Epithelial cell of esophagus (primary cell): ENCODE measurements at places on chromosomes 7 and 10.
A peak's percentile ranks its signal among the peaks of the same experiment; 100 is the strongest.

DNA sequence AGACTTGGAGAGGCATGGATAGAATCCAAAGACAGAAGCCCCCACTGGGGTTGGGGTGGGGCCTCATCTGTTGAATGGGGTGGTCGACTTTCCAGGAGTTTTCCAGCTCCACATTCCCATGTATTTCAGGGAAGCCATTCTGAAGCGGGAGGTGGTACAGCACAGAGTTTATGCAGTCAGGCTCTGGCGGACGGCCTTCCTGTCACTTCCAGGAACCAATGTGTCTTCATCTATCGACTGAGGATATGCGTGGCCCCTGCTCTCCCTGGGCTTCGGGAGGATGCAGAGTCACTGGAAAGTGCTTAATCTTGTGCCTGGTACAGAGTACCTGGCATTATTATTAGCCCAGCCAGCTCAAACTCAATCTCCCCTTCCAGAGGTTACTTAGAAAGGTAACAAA lies 26.3 kb downstream of the DOCK1 start:
- no peak for DNase-seq

DNA sequence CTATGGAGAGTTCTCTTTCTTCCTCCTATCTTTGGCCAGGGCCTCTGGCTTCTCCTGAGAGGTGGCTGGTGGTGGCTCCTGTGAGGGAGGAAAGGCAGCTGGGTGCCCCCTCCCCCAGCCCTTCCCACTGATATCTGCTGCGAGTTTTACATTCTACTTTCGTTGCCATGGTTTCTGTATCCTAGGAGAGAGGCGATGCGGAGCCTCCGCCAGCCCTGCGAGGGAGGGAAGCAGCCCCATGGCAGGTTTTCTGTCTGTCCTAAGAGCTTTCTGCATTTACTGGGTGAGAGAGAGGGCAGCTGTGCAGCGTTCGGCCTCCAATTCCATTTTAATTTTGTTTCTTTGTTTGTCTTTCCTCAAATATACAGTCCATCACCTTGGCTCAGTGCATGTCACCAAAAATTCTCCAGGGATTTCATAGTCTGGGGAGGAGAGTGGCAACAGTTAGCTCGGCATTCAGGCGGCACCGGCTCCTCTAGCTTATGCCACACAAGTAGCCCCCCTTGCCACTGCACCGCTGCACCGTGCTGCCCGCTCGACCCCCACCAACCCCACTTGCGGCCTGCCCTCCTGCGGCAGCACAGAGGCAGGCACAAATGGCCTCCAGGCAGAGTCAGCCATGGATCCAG lies 20.4 kb downstream of the DNAJB12 start:
- DNase-seq = no peak

- no peak for DNase-seq
Measured at GRCh38 chr10:130998642-130999041, 312.9 kb downstream of the TCERG1L start.

GRCh38 chr10:64537928-64538327 lies 1016.7 kb downstream of the REEP3 start:
- DNase-seq = no peak

GRCh38 chr10:77207828-77208185 lies 429.8 kb downstream of the KCNMA1 start:
- DNase-seq = no peak

DNA sequence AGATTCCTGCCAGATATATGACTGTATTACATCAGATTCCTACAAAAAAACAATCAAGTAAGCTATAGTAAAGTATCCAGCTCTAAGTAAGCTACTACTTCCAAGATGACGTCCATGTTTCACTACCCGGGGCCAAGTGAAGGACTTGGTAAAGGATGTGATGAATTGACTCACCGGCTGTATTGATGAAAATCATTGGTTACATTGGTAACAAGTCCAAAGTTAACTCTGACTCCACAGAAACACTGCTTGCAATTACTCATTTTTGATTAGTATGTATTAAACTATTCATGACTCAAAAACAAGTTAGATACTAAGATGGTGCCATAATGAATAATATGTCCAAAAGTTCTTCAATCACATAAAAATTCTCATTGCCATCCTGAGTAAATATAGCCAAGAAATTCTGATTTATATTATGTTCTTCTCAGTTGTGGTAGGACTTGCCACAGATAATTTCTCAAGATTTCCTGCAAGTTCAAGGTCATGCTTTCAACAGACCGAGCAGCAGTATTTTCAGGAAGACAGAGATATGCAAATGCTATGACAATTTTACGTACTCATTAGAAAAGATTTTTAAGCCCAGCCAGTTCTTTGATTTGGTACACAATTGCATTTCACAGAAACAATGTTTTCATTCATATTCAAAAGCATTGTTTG lies 12.6 kb upstream of the DNAJC1 start:
- peak; percentile 46 for DNase-seq

DNA sequence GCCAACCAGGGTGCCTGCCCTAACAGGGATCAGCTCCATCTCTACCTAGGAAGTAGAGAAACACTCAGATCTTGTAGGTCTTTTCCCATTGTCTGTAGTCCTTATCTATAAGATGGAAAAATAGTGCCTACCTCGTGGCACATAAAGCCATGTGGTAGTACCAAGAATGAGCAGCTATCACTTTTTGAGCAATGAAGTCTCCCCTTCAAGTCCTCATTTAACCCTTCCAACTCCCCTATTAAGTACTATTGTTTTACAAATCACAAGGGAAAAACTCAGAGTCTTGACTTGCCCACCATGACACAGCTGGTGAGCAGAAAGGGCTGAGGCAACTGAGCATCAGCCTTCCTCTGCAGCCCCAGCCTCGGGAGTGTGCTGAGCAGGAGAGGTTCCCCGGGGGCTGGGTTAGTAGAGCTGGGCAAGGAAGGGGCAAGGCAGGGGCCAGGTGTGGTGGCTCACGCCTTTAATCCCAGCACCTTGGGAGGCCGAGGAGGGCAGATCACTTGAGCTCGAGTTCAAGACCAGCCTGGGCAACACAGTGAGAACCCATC lies 3.3 kb downstream of the FRAT2 start:
- no peak for DNase-seq

DNA sequence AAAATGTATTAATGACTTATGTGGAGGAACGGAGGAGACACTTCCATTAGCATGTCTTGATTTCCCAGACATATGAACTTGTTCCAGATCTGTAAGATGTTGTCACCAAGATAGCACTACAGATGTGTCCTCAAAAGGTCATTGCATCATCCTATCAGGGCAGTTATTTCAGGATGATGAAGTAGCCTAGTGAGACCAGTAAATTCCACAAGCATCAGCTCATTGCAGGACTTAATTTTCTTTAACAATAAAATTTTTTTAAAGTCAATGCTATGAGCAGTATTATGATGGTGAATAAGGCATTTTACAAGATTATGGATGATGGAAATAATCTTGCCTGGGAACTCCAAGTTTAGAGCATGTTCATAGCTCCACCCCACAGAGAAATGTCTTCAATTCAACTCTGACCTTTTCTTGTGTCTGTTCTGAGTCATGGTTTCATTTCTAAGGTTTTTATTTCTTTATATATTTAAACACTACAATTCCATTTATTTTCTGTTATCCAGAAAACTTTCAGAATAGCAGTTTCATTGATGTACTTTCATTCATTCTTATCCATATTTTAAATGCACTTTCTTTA lies 1203.3 kb upstream of the CELF2 start:
- no peak for DNase-seq

DNA sequence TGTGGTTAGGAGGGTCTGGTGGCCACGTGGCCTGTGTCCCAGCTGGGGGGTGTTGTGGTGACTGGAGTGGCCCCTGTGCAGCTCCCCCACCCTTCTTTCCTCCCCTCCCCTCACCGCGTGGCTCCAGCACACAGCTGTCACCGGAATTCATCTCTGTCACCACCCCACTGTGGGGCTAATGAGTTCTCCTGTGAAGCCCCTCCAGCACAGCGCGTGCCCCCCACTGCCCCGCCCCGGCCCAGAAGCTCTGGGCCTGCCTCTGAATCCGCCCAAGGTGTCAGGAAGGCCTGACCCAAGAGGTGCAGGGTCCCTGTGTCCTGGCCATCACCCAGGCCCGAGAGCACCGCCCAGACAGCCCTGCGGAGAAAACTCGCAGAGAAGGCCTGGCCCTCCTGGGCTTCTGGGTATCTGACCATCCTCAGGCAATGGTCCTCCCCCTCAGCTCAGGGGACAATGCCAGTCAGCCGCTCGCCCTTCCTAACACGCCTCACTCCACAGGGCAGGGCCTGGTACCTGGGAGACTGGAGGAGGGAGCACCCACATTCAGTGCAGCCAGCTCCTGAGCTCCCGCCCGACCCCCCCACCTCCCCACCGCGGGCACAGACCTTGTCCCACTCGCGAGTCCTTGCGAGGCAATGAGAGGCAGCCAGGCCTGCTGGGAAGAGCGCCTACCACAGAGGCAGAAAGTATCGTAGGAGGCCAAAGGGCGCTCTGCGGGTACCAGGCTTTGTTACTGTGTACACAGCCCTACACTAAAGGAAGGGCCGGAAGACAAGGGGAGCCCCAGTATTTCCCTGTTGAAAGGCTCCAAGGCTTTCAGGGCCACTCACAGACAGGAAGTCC lies 38.2 kb downstream of the GBX1 start:
- no peak for DNase-seq

- peak; percentile 21 for DNase-seq
Measured at GRCh38 chr7:108402865-108403264, 53.4 kb downstream of the NRCAM start.

DNA sequence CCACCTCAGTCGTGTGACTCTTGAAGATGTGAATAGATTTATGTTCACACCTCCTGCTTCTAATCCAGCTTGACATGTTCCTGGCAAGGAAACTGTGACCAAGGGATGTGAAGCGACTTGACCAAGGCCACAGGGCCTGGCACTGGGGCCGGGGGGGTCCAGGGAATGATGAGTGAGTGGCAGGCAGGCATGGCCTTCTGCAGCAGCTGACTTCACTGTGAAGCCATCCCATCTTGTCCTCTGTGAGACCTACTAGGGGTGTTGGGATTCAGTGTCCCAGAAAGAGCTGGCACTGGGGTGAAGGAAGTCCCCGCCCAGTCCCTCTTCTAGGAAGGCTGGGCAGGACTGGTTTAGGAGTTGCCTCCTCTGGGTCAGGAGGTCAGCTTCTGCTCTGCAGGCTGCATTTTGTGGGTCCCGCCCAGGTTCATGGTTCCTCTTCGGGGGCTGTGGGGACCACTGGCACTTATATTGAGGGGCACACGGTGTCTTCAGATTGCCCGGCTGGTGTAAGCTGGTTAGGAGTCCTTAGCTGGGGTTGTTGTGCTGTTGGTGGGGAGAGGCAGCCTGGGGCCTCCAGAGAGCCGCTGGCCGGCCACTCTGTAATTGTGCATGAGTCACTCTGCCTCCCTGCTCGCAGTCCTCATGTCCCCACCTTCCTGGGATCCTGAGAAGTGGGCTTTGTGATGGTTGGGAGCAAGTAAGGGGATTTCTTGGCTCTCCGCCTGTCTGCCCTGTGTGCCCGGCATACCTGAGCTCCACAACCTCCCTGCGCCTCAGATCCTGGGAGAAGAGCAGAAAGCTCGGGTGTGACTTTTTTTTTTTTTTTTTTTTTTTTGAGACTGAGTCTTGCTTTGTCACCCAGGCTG lies 11.0 kb downstream of the ZMIZ1 start:
- DNase-seq = no peak

DNA sequence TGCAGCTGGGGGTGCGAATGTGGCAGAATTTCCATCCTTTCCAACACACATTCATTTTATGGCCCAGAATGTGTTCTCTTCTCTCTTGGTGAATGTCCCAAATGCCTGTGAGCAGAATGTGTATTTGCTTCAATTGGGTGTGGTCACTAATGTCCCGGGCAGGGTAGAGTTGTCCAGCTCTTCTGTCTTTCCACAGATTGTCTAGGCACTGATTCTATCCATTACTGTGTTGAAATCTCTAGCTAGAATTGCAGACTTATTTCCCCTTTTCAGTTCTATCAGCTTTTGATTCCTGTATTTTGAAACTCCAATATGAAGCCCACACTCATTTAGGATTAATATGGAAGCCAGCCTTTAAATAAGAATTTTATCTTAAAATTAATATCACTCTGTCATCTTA lies 14.0 kb upstream of the AKR1E2 start:
- DNase-seq = no peak

DNA sequence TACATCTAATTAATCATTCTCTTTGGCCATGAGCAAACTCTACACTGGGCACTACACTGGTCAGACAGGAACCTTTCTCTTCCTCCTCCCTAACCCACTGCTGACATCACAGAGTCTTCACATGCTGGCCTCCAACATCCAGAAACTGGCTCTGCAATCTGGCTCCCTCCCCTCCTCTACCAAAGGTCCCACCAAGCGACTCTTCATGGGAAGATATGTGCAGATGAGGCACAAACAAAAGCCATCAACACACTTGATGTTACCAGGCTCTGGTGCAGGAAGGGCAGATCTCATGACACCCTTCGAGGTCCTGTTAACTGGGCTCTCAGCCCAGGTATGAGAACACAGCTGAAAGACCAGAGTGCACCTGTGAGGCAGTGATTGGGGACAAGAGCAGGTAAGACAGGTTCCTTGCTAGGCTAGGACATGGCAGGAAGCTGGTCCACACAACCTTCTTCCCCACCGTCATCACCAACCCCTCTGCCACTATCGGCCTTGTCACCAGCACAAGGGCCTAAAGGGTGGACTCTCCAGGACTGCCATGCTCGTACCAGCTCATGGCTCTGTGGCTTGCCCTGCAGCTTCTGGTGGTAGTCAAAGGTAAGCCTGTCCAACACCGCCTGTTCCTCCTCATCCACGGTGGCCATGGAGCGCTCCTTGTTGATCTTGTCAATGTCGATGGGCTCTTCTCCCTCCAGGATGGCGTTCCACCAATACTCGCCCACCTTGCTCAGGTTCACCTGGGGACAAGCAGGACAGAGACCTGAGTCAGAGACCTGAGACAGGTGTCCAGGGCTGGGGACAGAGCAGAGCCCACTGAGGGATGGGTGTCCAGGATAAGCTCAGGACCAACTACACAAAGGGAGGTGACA lies 66.6 kb upstream of the CAMK2B start:
- no peak for DNase-seq

- peak; percentile 53 for DNase-seq
Measured at GRCh38 chr10:93541402-93542357, 24.8 kb upstream of the FFAR4 start.

GRCh38 chr10:74642901-74643595 lies 183.4 kb upstream of the KAT6B start:
- DNase-seq = no peak

DNA sequence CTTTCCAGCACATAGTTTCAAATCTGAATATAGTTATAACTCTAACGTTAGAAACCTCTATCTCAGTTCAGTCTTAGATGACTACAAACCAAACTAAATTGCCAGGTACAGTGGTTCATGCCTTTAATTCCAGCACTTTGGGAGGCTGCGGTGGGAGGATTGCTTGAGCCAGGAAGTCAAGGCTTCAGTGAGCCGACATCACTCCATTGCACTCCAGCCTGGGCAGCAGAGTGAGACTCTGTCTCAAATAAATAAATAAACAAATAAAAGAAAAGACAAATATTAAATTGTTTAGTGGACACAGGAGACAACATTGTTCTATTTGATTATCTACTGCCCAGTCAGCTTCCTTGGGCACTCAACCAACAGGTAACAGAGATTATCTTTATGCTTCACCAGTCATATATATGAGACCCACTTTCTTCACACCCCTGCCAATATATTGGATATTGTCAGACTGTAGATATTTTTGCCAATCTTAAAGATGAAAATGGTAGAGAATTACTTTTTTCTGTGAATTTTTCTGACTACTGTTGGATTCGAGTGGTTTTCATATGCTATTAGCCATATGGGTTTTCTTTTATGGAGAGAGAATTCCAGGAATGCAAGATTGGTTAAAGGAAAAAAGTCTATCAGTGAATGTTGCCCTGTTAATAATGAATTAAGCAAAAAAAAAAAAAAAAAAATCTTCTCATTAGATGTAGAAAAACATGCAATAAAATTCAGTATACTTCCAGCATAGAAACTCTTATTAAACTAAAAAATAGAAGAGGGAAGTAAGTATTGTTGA lies 16.0 kb downstream of the HDAC9 start:
- no peak for DNase-seq

GRCh38 chr10:76555067-76555670 lies 1082.4 kb downstream of the KCNMA1 start:
- DNase-seq = no peak
